ENCODE measurements at places on chromosomes 2 and 18. TPM values are rescaled to one million over a fixed set of nuclear protein-coding genes. Genes with fewer than 3 reads are reported as not detected.

The RFX8 gene
- not detected for total RNA-seq

The GKN1 gene
- not detected for total RNA-seq

The MOCOS gene
- total RNA-seq = not detected

The TFCP2L1 gene
- 0.02 TPM for total RNA-seq

The RBKS gene
- 8.2 TPM for total RNA-seq

The C1QL2 gene
- total RNA-seq = not detected

The UGT1A7 gene
- not detected for total RNA-seq

The DAPL1 gene
- not detected for total RNA-seq

DNA sequence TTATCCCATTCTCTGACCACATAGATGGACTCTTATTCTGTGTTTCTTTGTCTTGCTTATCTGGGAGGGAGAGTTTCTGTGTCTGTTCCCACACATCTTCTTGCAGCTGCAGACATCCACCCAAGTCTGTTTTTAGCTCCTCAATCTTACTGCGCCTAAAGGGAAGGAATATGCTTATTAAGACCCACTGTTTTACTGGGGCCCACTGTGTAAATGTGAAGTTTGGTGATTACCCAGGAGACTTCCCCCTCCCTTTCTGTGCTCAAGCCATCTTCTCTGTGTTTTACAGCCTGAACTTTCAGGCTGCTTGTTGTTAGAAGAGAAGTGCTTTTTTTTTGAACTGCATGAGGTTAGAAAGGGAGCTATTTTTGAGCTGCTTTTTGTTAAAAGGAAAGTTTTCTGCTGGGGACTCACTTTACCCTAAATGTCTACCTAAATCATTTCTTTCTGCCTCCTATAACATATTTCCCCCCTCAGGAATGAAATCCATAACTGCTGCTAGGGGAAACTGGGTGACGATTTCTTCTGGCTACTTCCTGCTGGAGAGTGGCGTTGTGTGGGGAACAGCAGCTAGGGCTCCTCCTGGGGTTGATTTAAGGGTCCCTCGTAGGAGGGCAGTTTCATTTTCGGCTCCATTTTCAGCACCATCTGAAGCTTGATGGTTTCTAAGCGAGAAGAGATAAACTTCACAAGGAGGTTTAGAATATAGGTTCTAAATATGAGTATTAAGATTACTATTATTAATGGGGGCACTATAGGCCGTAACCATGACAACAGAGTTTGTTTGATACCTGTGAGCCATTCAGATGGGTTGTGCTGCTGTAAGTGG lies 39.5 kb upstream of the GMCL1 start:
- peak overlapping the region; percentile 59 for H3K4me3 ChIP-seq
- no peaks in the 10 kb centered on the region for H3K27me3 ChIP-seq
- H3K27ac ChIP-seq = peak overlapping the region; percentile 24

- peak overlapping the region; percentile 97 for H3K27ac ChIP-seq
- H3K36me3 ChIP-seq = peaks cover 1% of the 10 kb centered on the region
- no peaks in the 10 kb centered on the region for H3K27me3 ChIP-seq
- DNase-seq = peak; percentile 42
- peaks cover 70% of the 10 kb centered on the region for H3K4me1 ChIP-seq
- H3K4me3 ChIP-seq = peak overlapping the region; percentile 95
Measured at GRCh38 chr2:233418761-233419546, 64.7 kb downstream of the DGKD start.

DNA sequence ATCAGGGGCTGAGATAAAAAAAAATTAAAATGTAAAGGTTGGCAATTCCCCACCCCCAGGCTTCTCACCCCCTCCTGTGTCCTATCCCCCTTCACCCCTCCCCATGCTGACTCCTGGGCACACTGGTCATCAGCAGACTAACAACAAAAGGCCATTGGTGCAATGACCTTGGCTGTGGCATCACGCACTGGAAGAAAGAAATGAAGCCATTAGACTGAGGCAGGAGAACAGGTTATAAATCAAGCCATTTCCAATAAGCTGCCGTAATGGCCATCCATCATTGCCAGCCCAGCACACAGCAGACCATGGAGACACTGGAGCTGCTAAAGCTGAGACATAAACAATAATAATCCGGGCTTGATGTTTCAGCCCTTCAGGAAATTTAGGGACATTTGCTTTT lies 342.4 kb upstream of the ETAA1 start:
- DNase-seq = no peak
- H3K4me3 ChIP-seq = no peak overlapping the region
- no peaks in the 10 kb centered on the region for H3K4me1 ChIP-seq
- H3K27me3 ChIP-seq = no peaks in the 10 kb centered on the region

- no peak overlapping the region for H3K4me3 ChIP-seq
- peaks cover 56% of the 10 kb centered on the region for H3K27me3 ChIP-seq
- peaks cover 3% of the 10 kb centered on the region for H3K36me3 ChIP-seq
- DNase-seq = no peak
- H3K4me1 ChIP-seq = no peaks in the 10 kb centered on the region
Measured at GRCh38 chr2:69062307-69062962, 49.5 kb downstream of the ANTXR1 start.

DNA sequence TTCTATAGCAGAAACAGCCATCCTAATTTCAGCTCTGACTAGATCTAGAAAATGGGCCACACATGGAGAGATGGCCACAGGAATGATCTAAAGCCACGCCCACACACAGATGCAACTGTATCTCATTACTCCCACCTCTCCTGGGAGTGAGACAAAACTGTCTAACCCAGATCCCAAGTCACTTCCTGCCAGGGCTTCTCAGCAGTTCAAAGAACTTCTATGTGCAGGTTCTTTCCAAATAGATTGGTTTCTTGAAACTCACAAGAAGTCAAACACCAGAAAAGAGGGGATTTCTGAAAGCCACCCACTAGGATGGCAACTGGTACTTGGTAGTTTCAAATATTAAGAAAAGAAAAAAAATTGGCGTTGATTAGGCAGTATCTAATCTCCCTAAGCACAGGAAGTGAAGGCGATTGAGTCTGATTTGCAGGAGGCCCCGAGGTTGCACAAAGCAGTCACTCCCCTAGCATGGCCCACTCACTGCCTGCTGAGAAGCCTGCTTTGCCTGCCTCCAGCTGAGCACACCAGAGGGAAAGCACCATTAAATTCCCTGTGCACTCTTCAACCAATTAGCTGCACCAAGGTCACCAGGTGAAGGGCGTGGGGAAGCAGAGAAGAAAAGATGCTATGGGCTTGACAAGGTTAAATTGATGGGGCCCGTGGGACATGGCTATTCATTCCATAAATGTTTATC lies 51.1 kb downstream of the PAPOLG start:
- H3K27me3 ChIP-seq = no peaks in the 10 kb centered on the region
- no peak for DNase-seq
- peak overlapping the region; percentile 87 for H3K27ac ChIP-seq
- peaks cover 43% of the 10 kb centered on the region for H3K4me1 ChIP-seq

- no peak overlapping the region for H3K27ac ChIP-seq
- no peak overlapping the region for H3K4me3 ChIP-seq
- no peaks in the 10 kb centered on the region for H3K4me1 ChIP-seq
- H3K36me3 ChIP-seq = peaks cover 18% of the 10 kb centered on the region
- H3K27me3 ChIP-seq = no peaks in the 10 kb centered on the region
Measured at GRCh38 chr18:70029163-70029562, 81.5 kb upstream of the CD226 start.

- peaks cover 35% of the 10 kb centered on the region for H3K27me3 ChIP-seq
- no peak overlapping the region for H3K4me3 ChIP-seq
- H3K4me1 ChIP-seq = peaks cover 23% of the 10 kb centered on the region
Measured at GRCh38 chr2:86787736-86788135, 3.0 kb downstream of the CD8A start.

DNA sequence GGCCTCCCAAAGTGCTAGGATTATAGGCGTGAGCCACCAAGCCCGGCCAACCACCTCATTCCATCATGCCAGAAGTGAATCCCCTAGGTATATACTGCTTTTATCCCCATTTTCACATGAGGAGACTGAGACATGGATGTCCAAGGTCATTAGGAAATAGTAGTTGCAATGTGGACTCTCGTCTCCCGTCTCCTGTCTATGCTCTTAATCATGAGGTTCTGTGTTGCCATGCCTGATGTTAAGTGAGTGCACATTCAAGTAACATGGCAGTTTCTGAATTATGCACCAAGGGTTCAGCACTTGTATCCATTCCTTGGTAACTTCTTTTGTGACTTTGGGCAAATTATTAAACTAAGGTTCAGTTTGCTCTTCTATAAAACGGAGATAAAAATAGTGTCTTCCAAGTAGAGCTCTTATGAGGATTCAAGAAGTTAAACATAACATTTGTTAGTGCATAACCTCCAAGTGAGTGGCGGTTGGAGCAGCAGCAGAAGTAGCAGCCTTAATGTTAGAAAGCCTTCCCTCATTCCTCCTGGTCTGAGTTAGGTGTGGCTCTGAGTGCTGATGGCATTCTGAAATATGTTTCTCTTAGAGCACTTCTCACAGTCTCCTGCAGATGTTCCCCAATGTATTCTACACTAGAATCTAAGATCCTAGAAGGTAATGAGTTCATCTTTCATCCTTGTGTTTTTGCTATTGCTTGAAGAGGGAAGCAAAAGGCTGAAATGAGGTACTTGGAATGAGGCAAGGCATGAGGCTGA lies 21.9 kb downstream of the SOCS6 start:
- H3K27me3 ChIP-seq = no peaks in the 10 kb centered on the region
- H3K4me3 ChIP-seq = no peak overlapping the region
- H3K36me3 ChIP-seq = peaks cover 2% of the 10 kb centered on the region
- no peak overlapping the region for H3K27ac ChIP-seq
- peaks cover 3% of the 10 kb centered on the region for H3K4me1 ChIP-seq

GRCh38 chr2:127662937-127663565 lies 12.3 kb downstream of the LIMS2 start:
- H3K27ac ChIP-seq = no peak overlapping the region
- H3K27me3 ChIP-seq = peaks cover 72% of the 10 kb centered on the region
- H3K36me3 ChIP-seq = no peaks in the 10 kb centered on the region
- no peak overlapping the region for H3K4me3 ChIP-seq

GRCh38 chr2:223219872-223220657 lies 168.1 kb downstream of the KCNE4 start:
- no peak overlapping the region for H3K27ac ChIP-seq
- no peaks in the 10 kb centered on the region for H3K27me3 ChIP-seq
- DNase-seq = no peak

DNA sequence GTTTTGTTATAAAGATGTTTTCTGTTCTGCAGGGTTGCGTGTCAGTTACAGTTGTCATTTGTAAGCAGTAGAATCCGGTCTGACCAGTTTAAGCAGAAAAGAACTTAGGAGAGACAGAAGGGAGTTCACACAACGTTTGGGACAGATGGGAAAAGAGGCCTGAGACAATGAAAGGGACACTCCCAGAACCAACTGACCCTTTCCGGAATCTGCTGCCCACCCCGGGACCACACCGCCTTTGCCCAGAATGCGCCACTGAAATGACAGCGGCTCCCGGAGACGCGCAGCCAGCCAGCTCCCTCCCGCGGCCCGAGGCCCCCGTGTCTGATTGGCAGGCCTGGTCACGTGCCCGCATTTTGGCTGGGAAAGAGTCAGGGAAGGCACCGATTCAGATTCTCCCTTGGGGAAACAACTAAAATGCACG lies 244.6 kb downstream of the BCL2 start:
- peaks cover 16% of the 10 kb centered on the region for H3K27me3 ChIP-seq
- H3K4me3 ChIP-seq = peak overlapping the region; percentile 89
- H3K4me1 ChIP-seq = peaks cover 10% of the 10 kb centered on the region
- peak; percentile 13 for DNase-seq

GRCh38 chr2:112767693-112768330 lies 3.4 kb upstream of the CKAP2L start:
- H3K4me1 ChIP-seq = peaks cover 27% of the 10 kb centered on the region
- H3K36me3 ChIP-seq = no peaks in the 10 kb centered on the region
- peak overlapping the region; percentile 76 for H3K27ac ChIP-seq

Measured in T-helper 17 cell (primary cell).